Spinal cord (tissue), 10 donors: ENCODE measurements at places on chromosomes 16 and 17. TPM values are rescaled to one million over a fixed set of nuclear protein-coding genes. Genes with fewer than 3 reads are reported as not detected.

DNA sequence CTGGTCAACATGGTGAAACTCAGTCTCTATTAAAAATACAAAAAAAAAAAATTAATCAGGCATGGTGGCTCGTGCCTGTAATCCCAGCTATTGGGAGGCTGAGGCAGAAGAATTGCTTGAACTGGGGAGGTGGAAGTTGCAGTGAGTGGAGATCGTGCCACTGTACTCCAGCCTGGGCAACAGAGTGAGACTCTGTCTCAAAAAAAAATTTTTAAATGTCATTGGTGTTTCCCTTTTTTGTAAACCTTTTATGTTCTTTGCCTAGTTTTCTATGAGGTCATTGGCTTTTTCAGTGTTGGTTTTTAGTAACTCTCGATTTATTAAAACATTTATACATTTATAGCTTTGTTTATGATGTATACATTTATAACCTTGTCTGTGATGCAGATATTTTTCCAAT is 18.2 kb downstream of the NLRC5 start:
- no peak for DNase-seq
- H3K4me1 ChIP-seq = no peaks in the 10 kb centered on the region
- no peak overlapping the region for H3K27ac ChIP-seq
- H3K36me3 ChIP-seq = no peaks in the 10 kb centered on the region

TMEM132E gene
- total RNA-seq = 13.9 TPM

SPNS2 gene
- 17.7 TPM for total RNA-seq

GRCh38 chr17:41082626-41083025 is 1.3 kb upstream of the KRTAP4-7 start:
- no peak overlapping the region for H3K4me3 ChIP-seq
- H3K4me1 ChIP-seq = no peaks in the 10 kb centered on the region
- H3K27ac ChIP-seq = no peak overlapping the region
- no peaks in the 10 kb centered on the region for H3K36me3 ChIP-seq
- no peaks in the 10 kb centered on the region for H3K27me3 ChIP-seq

- H3K36me3 ChIP-seq = peaks cover 19% of the 10 kb centered on the region
- peaks cover 3% of the 10 kb centered on the region for H3K27me3 ChIP-seq
- H3K4me3 ChIP-seq = peak overlapping the region; percentile 89
- H3K27ac ChIP-seq = peak overlapping the region; percentile 98
Observed at GRCh38 chr16:2778630-2778958, 1.5 kb upstream of the ELOB start.

DPEP2 gene
- total RNA-seq = 2.7 TPM

DNA sequence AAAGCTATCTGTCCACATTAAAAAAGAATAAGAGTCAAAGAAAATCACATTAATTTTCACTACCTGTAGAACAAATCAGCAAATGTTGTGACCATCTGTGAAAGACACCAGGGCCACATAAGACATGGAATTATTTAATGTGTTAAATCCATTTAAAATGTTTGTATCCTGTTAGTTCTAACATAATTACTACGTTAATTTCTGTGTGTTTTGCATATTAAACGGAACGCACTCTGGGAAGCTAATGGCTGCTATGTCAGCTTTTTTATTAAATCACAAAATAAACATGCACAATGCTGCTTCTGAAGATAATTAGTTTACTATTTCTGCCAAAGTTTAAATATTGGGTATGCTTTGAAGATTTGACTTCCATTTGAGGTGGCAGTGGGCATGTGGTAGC is 1061.2 kb downstream of the CDH11 start:
- no peaks in the 10 kb centered on the region for H3K27me3 ChIP-seq
- DNase-seq = no peak
- no peak overlapping the region for H3K27ac ChIP-seq
- no peaks in the 10 kb centered on the region for H3K36me3 ChIP-seq
- H3K4me1 ChIP-seq = no peaks in the 10 kb centered on the region

RPRML gene
- 0.40 TPM for total RNA-seq

DNA sequence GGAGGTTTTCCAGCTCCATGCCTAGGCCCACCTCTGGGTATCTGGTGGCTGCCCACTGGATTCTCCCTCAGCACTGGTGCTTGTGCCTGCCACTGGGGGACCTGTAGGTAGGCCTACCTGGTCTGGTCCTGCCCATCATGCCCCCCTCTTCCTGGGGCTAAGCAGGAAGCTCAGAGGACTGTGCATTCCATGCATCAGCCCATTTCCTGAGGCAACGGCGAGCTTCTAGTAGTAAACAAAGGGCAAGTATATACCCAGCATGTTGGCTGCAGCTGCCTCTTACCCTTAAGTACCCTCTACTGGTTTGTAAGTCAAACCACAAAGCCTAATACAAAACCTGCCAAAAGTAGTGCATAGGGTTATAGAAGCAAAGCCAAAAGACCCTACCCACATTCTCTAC is 37.5 kb downstream of the SDR42E1 start:
- H3K36me3 ChIP-seq = no peaks in the 10 kb centered on the region
- H3K4me1 ChIP-seq = no peaks in the 10 kb centered on the region
- H3K27ac ChIP-seq = no peak overlapping the region
- no peak overlapping the region for H3K4me3 ChIP-seq

GRCh38 chr16:8299635-8300034 is 290.7 kb downstream of the TMEM114 start:
- no peak for DNase-seq
- H3K27ac ChIP-seq = no peak overlapping the region
- no peaks in the 10 kb centered on the region for H3K36me3 ChIP-seq
- no peaks in the 10 kb centered on the region for H3K27me3 ChIP-seq
- H3K4me3 ChIP-seq = no peak overlapping the region

DNA sequence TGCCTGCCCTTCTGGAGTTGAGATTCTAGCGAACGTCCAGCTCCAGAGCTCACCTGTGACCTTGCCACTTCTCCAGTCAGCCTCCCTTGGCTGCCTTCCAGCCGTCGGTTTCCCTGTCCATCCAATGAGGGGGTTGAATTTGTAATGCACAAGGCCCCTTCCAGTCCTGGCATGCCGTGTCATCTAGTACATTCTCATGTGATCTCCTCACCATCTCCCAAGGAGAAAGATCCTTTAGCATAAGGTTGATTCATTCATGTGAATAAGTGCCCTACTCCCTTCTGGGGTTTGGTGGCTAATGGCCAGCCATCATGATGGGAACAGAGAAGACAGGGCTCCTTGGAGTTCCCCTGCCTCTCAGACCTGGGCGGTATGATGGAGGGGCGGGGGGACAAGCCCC is 18.9 kb upstream of the ABCC3 start:
- H3K4me3 ChIP-seq = no peak overlapping the region
- DNase-seq = no peak
- no peak overlapping the region for H3K27ac ChIP-seq
- peaks cover 44% of the 10 kb centered on the region for H3K4me1 ChIP-seq

DNA sequence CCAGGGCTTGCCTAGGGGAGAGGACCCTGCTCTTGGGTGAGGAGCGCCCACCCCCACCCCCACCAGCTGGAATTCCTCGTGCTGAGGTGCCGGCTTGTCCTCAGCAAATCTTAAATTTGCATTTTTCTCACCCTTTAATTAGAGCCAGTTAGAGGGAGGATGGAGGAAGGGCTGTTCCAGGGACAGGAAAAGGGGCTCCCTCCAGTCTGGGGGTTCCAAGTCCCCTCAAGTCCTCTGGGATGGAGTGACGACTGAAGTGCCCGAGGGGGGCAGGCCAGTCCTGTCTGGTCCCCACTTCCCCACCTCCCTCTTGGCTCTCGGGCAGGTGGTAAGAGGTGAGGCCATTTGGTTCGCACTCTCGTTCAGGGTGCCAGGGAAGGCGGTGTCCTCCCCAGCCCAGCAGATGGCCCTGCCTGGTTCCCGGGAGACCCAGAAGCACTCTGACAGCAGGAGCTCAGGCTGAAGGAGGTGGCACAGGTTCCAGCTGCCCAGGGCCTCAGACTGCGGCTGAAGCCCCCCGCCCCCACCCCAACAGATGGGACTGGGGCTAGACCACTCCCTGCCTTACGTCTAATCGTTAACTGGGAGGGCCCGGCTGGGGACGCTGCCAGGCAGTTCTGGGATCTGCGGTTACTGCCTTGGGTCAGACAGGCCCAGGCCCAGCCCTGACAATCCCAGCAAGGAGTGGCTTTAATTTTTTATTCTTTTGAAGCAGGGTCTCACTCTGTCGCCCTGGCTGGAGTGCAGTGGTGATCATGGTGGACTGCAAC is 2.2 kb downstream of the RAB26 start:
- no peak overlapping the region for H3K27ac ChIP-seq
- DNase-seq = no peak
- H3K4me1 ChIP-seq = peaks cover 77% of the 10 kb centered on the region
- peaks cover 45% of the 10 kb centered on the region for H3K36me3 ChIP-seq
- no peaks in the 10 kb centered on the region for H3K27me3 ChIP-seq
- H3K4me3 ChIP-seq = no peak overlapping the region

GRCh38 chr16:5756969-5757368 is 659.4 kb upstream of the EEF2KMT start:
- no peaks in the 10 kb centered on the region for H3K4me1 ChIP-seq
- H3K27ac ChIP-seq = no peak overlapping the region
- no peaks in the 10 kb centered on the region for H3K36me3 ChIP-seq
- DNase-seq = no peak
- H3K27me3 ChIP-seq = no peaks in the 10 kb centered on the region

- DNase-seq = no peak
- H3K36me3 ChIP-seq = peaks cover 9% of the 10 kb centered on the region
- H3K27ac ChIP-seq = no peak overlapping the region
- no peaks in the 10 kb centered on the region for H3K27me3 ChIP-seq
Observed at GRCh38 chr16:84578538-84579126, 39.2 kb downstream of the COTL1 start.

SULT1A1 gene
- 18.8 TPM for total RNA-seq

DNAH3 gene
- 3.2 TPM for total RNA-seq

DNA sequence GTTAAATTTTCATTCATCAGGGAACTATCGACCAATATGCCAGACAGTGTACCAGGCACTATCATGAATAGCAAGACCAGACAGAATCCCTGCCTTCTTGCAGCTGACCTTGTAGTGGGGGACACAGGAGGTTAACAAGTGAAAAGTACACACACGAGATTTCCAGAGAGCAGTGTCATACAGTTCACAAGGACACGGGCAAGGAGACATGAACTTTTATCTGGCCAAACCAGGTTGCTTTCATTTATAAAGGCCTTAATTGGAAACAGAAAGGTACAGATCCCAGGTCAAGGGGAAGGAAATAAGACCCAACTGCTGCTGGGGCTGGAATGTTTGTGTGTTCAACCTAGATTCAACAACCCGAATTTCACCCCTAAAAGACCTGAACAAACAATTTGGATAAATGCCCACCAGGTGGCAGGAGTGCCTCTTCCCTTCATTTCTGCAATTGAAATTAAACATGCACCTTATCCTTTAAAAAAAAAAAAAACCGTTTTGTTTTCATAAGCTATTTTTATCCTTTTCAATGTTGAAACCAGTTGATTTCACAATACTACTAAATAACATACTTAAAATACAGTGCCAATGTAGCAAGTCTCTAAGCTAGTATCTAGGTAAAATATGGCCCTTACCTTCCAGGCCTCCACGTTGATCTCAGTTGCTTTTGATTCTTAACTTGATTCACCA is 65.9 kb downstream of the EMP2 start:
- H3K27me3 ChIP-seq = no peaks in the 10 kb centered on the region
- no peaks in the 10 kb centered on the region for H3K4me1 ChIP-seq
- no peak overlapping the region for H3K27ac ChIP-seq
- H3K4me3 ChIP-seq = no peak overlapping the region

GRCh38 chr16:17691106-17691898 is 220.5 kb upstream of the XYLT1 start:
- H3K27me3 ChIP-seq = no peaks in the 10 kb centered on the region
- no peaks in the 10 kb centered on the region for H3K36me3 ChIP-seq
- no peak overlapping the region for H3K4me3 ChIP-seq
- H3K27ac ChIP-seq = no peak overlapping the region
- no peak for DNase-seq

DNA sequence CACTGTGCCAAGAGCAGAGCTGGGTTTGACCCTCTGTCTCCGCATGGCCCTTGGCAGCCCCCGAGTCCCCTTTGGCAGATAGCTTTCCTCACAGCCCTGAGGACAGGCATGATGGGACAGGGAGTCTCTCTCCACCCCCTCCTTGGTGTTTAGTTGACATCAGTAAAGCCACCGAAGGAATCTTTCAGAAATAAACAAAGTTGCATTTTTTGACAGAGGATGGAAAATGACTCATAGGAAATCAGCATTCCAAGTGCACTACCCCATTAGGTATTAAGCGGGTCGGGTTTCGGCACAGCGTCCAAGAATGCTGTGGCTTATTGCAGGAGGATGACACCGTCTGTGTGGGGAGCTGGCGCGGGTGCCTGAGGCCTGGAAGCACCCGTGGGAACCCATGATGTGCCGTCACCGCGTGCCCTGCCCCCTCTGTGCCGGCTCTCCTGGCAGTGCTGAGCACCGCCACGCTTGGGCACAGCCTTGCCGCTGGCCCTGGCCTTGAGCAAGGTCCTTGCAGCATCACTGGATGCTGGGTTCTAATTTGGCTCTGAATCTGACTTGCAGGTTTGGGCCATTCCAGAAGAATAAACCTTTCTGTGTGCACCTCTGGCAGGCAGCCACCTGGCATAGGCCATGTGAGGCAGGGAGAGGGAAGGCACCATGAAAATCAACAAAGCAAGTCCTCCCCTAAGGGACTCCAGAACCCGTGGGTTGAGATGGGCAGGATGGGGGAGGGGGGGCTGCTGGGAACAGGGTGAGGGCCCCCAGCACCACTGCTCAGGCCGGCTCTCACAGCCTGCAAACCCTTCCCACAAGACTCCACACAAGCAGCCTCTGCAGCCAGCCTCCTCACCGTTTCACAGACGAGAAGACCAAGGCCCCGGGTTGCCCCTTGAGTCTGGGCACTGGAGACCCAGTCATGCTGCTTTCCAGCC is 50.5 kb upstream of the ZNF469 start:
- no peak overlapping the region for H3K4me3 ChIP-seq
- H3K4me1 ChIP-seq = peaks cover 26% of the 10 kb centered on the region
- no peak for DNase-seq

- no peaks in the 10 kb centered on the region for H3K27me3 ChIP-seq
- H3K4me1 ChIP-seq = peaks cover 22% of the 10 kb centered on the region
- no peak overlapping the region for H3K4me3 ChIP-seq
- no peak overlapping the region for H3K27ac ChIP-seq
- no peak for DNase-seq
Observed at GRCh38 chr17:39177256-39177655, 11.3 kb upstream of the ARL5C start.

GRCh38 chr17:45828171-45828570 is 16.5 kb upstream of the SPPL2C start:
- no peak overlapping the region for H3K4me3 ChIP-seq
- no peak for DNase-seq

- H3K27me3 ChIP-seq = no peaks in the 10 kb centered on the region
- H3K36me3 ChIP-seq = peaks cover 3% of the 10 kb centered on the region
- DNase-seq = no peak
- H3K4me1 ChIP-seq = peaks cover 39% of the 10 kb centered on the region
- no peak overlapping the region for H3K27ac ChIP-seq
Observed at GRCh38 chr16:49617016-49617629, 238.8 kb downstream of the ZNF423 start.

GRCh38 chr17:17435323-17435722 is 41.5 kb upstream of the MED9 start:
- no peaks in the 10 kb centered on the region for H3K27me3 ChIP-seq
- H3K4me3 ChIP-seq = no peak overlapping the region
- peaks cover 5% of the 10 kb centered on the region for H3K4me1 ChIP-seq
- H3K36me3 ChIP-seq = no peaks in the 10 kb centered on the region
- no peak overlapping the region for H3K27ac ChIP-seq

GRCh38 chr17:58330997-58331814 is 2.6 kb upstream of the TSPOAP1 start:
- H3K4me3 ChIP-seq = peak overlapping the region; percentile 16
- H3K27me3 ChIP-seq = no peaks in the 10 kb centered on the region
- peaks cover 43% of the 10 kb centered on the region for H3K4me1 ChIP-seq
- peaks cover 7% of the 10 kb centered on the region for H3K36me3 ChIP-seq
- no peak overlapping the region for H3K27ac ChIP-seq
- no peak for DNase-seq

- peaks cover 3% of the 10 kb centered on the region for H3K36me3 ChIP-seq
- peak overlapping the region; percentile 81 for H3K27ac ChIP-seq
- no peaks in the 10 kb centered on the region for H3K27me3 ChIP-seq
- H3K4me3 ChIP-seq = peak overlapping the region; percentile 71
- H3K4me1 ChIP-seq = peaks cover 16% of the 10 kb centered on the region
Observed at GRCh38 chr16:9090101-9090959, 1.1 kb upstream of the HAPSTR1 start.
